Stimulated activated CD4-positive, alpha-beta T cell treated with anti-CD3 and anti-CD28 coated beads, TNF-alpha, amount 100 ng/mL, for 48 hours (primary cell): ENCODE measurements at places on chromosomes 6 and 20.

DNA sequence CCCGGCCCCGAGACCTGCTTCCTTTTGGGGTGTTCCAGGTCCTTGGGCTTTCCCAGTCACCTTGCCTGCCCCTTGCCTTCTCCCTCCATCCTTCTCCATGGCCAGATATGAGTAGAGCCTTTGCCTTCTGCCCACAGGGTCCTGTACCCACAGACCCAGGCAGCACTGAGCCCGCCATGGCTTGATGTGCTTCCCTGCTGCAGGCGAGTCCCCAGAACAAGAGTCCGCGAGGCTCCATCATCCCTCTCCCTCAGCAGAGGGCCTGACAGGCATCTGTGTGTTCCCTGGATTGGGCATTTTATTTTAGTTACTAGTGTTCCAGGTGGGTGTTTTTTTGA lies 21.9 kb downstream of the PYGB start:
- DNase-seq, result no peak

GRCh38 chr6:43853066-43853650 lies 83.1 kb downstream of the VEGFA start:
- DNase-seq, result no peak

DNA sequence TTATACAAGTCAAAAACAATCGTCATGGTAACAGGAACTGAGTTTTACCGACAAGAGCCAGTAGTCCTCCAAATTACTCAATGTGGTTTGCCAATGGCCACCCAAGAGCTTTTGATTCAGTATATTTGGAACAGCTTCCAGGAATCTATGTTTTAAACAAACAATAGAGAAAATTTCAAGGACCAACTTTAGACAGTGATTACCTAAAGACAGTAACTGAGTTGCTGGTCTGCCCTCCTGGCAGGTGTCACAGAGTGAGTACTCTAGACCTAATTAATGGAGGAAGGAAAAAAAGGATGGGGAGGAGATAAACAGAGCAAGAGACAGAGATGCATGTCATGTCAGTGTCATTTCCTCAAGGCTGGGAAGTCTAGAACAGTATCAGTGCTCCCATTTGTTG lies 361.3 kb upstream of the BTBD3 start:
- no peak for DNase-seq

- no peak for DNase-seq
Measured at GRCh38 chr6:42555477-42556457, 8.1 kb upstream of the UBR2 start.

DNA sequence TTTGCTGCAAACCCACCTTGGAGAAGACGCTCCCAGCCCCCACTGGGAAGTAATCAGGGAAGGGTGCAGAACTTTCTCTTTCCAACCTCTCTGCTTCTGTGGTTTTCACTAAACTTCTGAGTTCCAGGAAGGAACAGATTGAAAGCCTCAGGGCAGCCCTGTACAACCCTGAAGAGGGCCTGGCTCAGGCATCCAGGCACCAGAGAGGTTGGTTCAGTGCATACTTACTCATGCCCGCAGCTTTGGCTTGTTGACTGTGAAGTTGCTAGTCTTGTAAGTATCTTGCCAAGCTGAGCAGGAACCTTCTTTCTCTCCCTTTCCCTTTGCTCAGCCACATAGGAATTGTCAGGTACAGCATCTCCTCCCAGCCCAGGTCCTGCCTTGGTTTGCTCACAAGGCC lies 272.2 kb upstream of the FOXQ1 start:
- no peak for DNase-seq

- no peak for DNase-seq
Measured at GRCh38 chr20:44461803-44462174, 13.9 kb upstream of the TTPAL start.

GRCh38 chr6:38151580-38152500 lies 332.3 kb downstream of the ZFAND3 start:
- no peak for DNase-seq

DNA sequence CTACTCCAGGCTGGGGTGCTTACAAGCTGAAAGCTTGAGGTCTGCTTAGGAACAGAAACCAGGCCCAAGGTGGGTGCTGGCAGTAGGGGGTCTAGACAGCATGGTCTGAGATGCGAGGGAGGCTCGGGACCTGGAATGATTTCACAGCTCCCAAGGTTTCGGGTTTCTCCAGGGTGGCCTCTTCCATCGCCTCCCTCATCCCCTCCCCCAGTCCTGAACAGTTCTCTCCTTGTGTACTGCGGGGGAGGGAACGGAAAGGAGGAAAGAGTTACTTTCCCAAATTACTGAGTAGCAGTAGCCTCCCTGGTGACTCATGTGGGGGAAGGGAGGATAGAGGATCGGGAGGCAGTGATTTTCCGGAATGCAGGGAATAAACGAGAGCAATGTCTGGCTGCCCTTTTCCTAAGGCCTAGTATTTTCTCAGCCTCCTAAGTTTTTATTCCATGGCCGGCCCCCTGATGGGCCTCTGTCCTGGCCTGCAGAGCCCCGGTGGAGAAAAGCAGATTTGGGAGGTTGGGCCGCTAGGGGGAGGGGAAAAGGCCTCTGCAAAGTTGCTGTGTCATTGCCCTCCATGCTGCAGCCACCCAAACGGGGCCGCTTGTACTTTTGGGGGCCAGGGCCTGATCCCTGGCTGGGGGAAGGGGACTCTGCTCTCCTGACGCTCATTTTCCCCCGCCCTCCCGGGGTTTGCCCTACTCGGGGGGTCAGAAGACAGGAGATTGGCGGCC lies 1.5 kb downstream of the BRD2 start:
- peak; percentile 55 for DNase-seq

DNA sequence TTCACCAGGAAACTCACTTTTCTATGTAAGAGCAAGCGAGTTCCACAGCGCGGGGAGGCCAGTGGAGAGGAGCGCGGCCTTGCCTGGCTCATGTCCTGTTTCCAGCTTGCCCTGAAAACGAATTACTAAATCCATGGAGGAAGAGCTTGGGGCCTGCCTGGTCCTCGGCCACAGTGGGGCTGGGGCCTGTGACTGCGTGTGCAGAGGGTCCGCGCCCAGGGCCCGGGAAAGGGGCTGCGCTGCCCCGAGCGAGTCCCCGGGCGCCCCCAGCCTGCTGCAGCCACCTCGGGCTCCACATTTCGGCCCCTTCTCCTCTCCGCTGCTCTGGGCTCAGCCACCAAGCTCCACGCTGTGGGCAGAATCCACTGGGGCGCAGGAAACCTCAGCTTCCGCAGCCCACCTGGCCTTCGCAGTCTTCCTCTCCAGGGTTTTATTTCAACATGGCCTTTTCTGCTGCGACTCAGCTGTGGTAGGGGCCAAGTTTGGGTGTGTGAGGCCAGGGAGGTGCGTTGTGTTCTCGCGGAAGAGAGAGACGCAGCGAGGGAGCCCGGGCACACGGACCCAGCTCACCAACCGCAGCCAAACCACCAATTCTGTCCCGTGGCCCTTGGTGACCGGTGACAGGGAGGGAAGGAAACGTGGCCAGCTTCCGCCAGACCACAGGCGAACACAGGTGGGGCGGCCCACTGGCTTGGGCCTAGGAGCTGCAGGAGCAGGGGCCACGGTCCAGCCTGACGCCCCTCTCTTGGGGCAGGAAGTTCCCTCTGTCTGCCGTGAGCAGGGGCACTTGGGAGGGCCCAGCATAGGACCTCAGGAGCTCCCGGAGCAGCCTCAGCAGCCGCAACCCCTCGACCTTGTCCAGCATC lies 211.4 kb downstream of the ERMARD start:
- no peak for DNase-seq

GRCh38 chr6:71040841-71041240 lies 84.0 kb upstream of the B3GAT2 start:
- DNase-seq, result no peak

- no peak for DNase-seq
Measured at GRCh38 chr6:7628909-7629308, 38.9 kb downstream of the SNRNP48 start.

DNA sequence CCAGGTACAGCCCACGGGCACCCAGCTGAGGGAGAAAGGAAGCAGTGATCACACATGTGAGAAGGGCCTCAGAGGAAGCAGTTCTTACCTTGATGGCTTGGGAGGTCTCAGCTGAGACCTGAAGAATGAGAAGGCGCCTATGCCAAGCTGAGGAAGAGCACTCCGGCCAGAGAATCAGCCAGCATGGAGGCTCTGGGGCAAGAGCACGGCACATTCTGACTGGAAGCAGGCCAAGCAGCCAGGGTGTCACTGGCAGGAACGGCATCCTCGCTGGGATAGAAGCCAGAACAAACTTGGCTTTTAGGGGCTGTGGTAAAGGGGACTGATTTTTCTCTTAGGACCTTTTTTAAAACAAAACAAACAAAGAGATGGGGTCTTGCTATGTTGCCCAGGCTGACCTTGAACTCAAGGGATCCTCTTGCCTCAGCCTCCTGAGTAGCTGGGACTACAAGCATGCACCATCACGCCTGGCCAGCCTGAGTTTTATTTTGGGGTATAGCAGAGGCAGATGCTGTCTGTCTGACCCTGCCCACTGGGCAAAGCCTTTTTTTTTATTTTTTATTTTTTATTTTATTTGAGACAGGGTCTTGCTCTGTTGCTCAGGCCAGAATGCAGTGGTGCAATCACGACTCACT lies 17.6 kb downstream of the GHRH start:
- DNase-seq, result no peak

DNA sequence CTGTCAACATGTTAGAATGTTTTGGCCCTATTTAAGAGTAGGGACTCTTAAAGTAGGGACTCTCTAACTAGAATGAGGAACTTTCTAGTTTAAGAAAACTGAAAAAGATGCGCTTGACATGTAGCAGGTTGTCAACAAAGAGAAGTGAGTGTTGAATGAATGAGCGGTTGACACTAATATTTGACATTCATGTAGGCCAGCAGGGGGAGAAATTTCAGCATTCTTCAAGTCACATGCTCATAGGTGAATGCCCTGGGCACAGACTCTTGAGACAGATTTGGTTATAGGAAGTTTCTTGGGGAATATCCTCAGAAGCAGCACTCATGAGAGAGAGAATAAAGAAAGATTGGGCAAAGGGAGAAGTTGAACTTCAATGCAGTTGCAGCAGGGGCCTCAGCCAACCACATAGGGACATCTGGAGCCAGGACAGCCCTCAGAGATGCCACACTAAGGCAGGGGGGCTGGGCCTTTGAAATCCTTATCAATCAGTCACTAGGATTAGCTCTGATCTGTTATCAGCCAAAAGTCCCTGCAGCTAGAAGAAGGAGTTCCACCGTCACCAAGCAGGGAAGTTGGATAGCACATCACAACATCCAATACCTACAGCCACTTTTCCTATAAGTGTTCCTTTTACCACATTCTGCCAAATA lies 145.1 kb upstream of the FKBP1C start:
- no peak for DNase-seq

GRCh38 chr20:31923388-31924331 lies 28.2 kb downstream of the PDRG1 start:
- DNase-seq, result no peak

GRCh38 chr20:43583982-43584432 lies 6.7 kb upstream of the IFT52 start:
- no peak for DNase-seq

- DNase-seq, result no peak
Measured at GRCh38 chr6:25042036-25042521, 106.3 kb upstream of the RIPOR2 start.

- no peak for DNase-seq
Measured at GRCh38 chr6:38824243-38824894, 109.3 kb downstream of the DNAH8 start.

- DNase-seq, result no peak
Measured at GRCh38 chr20:13610184-13610583, 28.5 kb downstream of the TASP1 start.

DNA sequence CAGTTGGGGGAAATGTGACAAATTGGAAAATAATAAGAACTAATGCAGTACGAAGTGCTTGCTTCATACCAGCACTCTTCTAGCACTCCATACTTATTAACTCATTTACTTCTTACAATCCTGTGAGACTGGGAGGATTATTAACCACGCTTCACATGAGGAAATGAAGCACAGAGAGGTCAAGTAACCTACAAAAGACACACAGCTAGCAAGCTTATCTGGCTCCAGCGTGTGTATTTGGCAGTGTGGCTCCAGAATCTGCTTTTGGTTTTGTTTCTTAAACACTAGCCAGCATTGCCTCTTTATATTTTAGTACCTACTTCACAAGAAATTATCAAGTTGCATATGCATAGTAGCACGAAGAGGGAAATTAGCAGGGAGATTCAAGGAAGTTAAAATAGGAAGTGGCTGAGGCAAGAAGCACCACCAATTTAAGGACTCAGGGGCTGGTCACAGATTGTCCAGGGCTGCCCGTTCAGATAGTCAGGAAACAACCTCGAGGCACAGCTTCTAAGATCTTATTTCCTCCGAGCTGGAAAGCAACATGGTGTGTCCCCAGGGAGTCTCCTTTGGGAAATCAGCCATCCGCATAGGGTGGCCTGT lies 302.7 kb upstream of the PRDM1 start:
- no peak for DNase-seq

- DNase-seq, result no peak
Measured at GRCh38 chr6:52190409-52190808, 4.2 kb downstream of the IL17A start.

DNA sequence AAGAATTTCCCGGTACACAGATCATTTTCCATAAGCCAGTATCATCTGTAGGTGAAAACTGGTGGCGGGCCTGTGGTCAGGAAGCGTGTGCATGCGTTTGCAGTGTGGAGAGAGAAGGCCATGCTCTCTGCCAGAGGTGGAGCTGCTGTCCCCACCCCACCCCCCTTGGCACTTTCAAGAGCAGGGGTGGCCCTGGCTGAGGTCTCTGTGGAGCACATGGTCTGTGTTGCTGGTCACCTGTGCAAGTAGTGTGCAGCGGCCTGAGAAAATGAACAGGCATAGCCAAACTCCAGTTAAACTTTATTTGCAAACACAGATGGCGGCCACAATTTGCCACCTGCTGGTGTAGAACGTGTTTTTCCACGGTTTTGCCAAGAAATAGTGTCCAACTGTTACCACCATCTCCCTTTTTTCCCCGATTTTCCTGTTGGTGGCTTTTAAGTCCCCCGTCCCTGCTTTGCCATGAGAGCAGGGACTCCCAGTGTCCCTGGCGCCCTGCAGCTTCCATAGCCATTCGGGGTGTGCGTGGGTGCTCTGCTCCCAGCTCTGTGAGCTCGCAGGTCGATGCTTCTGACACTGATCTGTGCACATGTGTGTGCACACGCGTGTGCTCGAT lies 2.5 kb downstream of the ADRM1 start:
- DNase-seq, result no peak

DNA sequence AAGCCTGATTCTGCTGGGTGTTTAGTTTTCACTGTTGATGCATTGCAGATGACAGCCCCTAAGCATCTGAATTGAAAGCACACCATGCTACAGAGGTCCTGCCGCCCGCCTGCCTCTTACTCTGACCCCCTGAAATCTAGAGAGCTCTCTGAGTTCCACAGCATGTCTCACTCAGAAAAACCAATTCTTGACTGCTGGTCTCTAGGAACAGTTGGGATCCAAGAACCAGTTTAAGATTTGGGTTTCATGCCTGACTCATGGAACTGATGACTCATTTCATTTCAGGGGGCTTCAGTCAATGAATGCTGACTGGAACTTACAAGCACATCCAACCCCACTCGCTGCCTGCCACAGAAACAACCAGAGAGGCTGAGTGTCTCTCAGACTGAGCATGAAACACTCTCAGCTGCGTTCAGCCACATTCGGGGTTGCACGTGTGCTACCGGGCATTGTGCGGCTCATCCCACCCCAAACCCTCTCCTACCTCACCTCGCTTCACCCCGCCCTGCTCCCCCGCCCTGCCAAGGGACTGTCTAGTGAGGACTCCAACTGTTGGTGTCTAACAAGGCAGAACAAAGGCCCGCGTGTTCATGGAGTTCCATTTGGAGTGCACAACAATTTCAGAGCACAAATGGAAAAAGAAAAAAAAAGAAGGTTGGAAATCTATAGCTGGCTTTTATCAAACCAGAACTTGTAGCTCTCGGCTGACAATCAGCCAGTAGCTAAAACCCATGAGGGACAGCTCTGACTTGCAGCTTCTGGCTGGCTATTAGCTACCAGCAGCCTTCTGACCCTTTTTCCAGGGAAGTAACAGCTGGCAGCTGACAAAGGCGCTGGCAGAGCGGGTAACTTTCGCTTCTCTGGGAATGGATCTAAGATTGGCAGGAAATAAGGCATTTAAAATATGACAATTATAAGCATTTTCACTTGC lies 20.0 kb upstream of the TRAF3IP2 start:
- DNase-seq, result no peak
